ENCODE measurements at places on chromosomes 1 and 21.

GRCh38 chr1:155910621-155911121, 478 bp downstream of the RIT1 start:
- DNase-seq: no peak

DNA sequence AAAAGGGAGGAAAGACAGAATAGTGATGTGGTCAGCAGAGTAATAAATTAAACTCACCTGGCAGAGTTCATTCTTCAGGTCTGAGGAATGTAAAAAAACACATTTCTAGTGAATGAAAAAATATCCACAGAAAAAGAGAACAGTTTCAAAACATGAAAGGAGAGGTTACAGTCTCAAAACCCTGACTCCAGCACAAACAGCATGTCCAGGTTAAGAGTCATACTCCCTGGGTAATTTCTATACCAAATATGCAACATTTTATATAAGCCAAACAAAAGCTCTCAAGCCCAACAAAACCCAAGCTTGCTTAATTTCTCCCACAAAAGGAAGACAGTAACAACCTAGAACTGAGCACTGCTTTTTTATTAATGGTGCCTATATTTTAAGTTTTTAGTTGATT, 173.0 kb downstream of the NTMT2 start:
- no peak for DNase-seq

DNA sequence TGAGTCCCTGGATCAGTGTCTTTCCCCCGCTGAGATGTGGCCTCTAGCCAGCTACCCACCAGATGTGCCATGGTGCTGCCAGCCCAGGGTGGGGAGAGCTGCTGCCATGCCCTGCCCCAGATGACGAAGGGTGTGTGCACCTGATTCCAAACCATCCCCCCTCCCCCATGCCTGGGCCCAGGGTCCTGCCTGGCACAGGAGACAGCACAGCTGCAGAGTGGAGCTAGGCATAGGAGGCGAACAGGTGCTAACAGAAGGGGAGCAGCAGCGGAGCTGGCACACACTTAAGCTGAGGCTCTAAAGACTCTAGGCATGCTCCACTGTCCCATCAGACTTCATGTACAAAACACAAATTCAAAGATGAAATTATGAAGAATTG, 9.0 kb upstream of the LDLRAP1 start:
- DNase-seq: no peak

DNA sequence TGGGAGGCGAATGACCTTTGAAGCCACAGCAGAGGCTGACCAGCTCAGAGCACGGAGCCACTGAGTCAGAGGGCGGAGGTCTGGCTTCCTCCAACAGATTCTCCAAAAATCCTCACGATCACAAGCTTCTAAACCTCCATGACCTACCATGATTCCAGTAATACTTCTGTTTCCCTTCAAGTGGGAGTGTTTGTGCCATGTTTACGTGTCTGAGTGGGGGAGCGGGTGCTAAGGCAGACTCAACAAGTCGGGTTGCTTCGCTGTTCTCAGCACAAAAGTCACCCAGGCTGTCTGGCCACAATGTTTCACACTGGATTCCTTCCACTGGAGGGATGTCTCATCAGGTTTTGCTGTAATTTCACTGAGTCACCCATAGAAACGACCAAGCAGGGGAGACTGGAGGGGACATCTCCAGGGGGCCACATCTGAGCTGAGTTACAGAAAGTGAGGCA, 86.2 kb downstream of the SLC66A1 start:
- no peak for DNase-seq

DNA sequence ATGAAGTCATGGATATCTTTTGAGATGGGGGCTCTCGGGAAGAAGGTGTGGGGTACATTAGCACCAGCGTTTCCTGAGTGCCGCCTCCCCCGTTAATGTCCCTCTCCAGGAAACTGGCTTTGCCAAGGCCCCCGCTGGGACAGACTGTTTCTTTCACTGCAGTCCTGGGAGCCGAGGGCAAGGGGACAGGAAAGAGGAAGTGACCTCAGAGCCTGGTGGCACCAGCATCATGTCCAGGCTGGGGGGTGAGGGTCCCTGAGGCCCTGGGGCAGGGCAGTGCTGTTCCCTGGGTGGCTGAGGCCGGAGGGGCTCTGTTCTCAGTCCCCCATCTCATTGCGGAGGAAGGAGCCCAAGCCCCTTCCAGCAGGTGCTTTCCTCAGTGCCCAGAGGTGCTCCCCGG, 5.8 kb downstream of the PFKL start:
- DNase-seq: no peak

GRCh38 chr1:22398656-22399420, 52.8 kb upstream of the ZBTB40 start:
- DNase-seq: no peak

DNA sequence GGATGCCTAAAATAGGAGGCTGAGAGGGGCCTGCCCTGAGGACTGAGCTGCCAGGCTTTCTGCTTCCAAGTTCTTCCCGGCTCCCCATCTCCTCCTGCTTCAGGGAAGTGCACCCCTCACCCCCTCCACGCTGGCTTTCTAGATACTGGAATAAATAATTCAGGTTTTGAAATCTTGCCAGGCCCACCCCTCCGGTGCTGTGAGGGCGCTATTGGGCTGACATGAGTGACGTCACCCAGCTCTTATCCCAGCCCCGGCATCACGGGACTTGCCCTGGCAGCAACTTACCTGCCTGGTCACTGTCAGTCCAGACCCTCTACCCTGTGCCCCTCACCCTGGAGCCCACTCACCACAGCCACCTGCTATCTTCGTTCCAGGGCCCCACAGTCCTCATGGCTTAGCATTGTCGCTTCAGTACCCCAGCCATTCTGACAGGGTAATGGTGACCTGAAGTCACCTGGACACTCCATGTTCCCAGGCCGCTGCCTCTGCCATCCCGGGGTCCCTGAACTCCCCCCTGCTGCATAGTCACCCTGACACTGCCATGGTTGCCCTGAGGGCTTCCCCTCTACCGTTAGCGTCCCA, 819 bp upstream of the GPR3 start:
- no peak for DNase-seq

DNA sequence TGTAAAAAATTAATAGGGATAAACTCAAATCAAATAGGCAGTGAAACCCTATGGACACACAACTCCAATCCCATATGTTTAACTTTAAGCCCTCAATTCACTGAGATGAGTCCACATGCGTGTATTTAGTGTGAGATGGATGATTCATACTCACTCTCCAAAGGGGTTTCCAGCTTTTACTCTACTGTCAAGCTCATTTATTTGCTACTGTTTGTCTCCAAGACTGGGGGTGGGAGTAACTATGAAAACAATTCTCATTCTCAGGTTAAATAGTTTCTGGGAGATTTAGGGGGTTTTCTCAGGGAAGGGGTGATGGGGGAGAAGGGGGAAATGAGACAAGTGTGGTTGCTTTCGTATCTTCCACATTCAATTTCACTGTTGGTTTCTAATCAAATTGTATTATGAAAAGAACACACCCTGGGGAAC, 2.7 kb downstream of the RAB29 start:
- DNase-seq: no peak

DNA sequence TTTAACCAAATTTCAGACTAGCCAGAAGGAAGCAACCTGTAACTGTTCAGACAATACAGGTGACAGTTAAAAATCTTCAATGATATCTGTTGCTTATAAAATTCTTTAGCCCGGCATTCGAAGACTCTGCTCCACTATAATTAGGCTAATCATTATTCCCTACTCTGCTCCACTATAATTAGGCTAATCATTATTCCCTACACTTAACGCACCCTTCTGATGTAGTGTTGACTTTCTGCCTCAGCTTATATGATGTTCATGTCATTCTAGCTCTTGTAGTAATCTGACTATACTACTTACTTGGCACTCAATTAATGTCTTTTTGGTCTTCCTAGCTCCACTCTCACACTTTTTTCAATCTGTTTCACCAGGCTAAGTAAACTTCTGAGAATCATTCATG, 13.3 kb downstream of the TESK2 start:
- DNase-seq: no peak

DNA sequence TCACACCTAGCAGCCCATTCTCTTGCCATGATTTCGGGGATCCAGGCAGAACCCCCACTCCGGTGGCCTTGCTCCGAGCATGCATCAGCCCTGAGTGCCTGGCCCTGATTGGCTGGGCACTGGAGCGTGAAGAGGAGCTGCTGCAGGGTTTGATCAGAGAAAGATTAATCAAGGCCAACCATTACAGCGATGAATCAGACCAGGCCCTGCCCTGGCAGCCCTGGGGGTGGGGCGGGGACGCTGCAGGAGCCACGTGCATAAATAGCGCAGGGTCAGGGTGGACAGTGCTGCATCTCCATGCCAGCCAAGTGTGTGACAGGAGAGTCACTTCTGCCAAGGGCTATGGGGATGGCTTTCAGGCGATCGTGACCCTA, 3.4 kb upstream of the FAM131C start:
- no peak for DNase-seq

- DNase-seq: no peak
These were observed 17.4 kb downstream of the KIAA0319L start for GRCh38 chr1:35539824-35540261.
